Neural progenitor cell (in vitro differentiated cells): ENCODE measurements at places on chromosomes 2 and 18.

GRCh38 chr2:128316777-128317180, 1.9 kb downstream of the HS6ST1 start:
- DNase-seq = no peak

- DNase-seq = no peak
Measured at GRCh38 chr2:85712849-85713612, 18.9 kb downstream of the GNLY start.

GRCh38 chr18:36129300-36130038, at the start of the genes ELP2 and SLC39A6:
Gene ELP2 (plus strand): TSS chr18:36129899. CDS start chr18:36129934, 35 bp downstream.
Gene SLC39A6 (minus strand): TSS chr18:36129340. CDS start chr18:36127007, 2,333 bp downstream.
- peak; percentile 98 for DNase-seq

DNA sequence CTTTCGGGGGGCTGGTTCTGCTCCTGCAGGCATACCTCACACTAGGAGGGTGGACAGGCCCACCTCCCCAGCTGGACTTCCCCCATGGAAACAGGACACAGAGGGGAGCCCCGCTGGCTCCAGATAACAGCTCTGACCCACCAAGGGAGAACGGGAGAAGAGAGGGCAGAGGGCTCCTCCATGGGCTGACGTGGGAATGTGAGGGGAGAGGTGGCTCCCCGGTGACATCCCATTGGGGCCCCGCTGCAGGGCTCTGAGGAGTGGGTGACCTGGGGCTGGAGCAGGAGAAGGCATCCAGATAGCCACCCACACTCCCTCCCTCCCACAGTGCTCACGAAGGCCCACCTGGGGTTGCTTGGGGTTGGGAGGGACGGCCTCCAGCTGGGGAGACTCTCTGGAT, 45.9 kb downstream of the FBLN7 start:
- DNase-seq = no peak

DNA sequence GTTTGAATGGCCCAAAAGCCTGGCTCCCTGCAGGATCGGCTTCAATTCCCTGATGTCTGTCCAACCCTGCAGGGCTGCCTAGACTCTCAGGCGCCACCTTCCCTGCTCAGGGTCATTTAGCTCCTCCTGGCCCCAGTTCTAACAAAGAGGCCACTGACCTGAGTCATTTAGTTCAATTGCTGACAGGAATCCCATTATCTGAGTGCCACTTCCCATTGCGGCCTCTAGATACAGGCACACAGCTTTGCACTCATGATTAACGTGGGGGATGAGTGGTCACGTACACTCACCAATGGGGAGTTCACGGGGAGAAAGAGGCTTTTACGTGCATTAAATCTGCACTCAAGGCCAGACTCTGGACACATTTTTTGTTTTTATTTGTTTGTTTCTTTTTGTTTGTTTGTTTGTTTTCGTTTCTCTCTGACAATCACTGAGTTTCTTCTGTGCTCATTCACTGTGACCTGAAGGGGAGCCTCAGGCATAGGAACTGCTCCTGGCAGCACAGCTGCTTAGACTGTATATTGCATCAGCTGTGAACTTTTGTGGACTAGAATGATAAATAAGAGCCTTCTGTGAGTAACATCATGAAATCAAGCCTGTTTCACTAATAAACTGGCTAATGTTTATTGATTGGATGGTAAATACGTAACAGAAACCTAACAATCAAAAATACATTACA, 118.9 kb upstream of the CTNNA2 start:
- DNase-seq = peak; percentile 96

DNA sequence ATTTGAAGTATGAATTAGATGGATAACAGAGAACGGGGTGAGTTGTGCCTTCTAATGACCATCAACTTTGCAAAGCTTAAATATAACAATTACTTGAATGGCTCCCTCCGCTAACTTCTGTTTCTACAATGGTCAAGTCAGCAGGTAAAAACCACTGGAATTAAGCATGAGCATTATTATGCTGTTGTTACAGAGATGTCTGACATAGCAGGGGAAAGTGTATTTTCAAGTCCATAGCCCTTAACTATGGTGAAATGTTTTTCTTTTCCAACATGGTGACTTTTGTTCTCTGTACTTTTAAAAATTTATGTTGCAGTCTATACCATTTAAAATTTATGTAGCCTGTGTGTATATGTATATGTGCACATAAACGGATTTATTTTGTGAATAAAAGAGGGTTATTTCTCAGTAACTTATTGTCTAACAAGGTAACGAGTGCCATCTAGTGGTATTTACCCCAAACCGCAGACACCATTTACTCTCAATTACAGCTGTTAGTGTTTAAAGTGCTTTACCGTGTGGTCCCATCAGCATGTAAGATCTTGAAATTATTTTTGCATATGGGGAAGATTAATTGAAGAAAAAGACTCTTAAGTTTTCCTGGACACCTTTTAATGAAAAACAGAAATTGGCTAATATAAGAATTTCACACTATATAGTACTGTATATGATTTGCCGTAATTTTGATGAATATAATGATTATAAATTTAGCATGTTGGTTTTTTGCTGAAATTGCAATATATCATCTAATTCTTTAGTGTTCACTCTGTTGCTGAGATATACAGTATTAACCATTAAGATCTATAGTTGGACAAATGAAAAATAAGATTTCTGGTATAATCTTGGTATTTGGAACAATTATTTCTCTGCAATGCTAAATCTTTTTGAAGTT, 78.2 kb downstream of the UBE2E3 start:
- peak; percentile 45 for DNase-seq

DNA sequence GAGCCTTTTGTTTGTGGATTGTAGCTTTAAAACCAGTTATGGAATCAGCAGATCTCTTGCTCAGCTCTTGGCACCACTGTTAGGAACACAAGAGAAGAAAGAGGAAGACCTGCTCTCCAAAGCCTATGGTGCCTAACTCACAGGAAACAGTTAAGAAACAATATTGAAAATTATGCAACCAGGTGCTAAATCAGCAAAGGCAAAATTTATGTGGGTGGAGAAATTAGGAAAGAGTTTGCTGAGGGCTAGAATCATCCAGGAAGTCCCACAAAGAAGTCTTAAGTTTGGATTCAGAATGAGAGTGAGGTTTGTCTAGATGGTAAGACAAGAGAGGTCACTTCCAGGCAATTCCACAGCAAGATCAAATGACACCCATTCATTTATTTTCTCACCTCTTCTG, 49.4 kb downstream of the AOX1 start:
- no peak for DNase-seq

GRCh38 chr2:95231723-95232122, 24.4 kb downstream of the ZNF892 start:
- peak; percentile 65 for DNase-seq

GRCh38 chr2:8480915-8481314, 200.9 kb upstream of the ID2 start:
- no peak for DNase-seq

DNA sequence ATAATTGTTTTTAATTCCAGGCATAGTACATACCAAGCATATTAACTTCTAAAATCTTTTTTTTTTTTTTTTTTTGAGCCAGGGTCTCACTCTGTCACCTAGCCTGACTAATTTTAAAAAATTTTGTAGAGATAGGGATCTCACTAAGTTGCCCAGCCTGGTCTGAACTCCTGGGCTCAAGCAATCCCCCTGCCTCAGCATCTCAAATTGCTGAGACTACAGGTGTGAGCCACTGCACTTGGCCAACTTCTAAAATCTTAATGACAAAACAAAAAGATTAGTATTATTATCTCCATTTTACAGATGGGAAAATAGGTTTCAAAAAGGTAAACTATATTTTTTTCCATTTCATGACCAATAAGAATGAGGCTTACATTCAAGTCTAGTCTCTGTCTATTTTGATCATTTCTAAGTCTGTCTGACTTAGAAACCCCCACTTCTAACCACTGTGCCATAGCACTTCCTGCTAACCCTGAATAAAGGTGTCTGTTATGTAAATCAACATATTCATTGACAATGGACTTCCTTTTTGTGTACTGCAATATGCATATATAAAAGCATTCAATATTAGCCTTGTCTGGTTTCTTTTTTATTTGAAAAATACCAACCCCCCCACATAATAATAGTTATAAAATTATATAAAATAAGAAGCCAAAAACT, 28.7 kb upstream of the ZEB2 start:
- DNase-seq = no peak

DNA sequence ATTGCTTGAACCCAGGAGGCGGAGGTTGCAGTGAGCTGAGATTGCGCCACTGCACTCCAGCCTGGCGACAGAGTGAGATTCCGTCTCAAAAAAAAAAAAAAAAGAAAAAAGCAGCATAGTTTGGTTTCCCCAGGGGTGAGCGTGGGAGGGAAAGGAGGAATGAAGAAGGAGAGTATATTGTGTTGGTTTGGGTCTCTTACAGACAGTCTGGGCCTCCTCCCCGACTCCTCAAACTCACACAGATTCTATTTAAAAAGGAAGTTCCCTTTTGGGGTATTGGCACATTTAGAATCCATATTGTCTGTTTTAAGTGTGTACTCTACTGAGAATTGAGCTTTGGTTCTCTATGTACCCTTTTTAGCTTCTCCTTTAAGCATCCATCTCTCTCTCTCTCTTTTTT, 27.4 kb upstream of the SLC20A1 start:
- DNase-seq = no peak

DNA sequence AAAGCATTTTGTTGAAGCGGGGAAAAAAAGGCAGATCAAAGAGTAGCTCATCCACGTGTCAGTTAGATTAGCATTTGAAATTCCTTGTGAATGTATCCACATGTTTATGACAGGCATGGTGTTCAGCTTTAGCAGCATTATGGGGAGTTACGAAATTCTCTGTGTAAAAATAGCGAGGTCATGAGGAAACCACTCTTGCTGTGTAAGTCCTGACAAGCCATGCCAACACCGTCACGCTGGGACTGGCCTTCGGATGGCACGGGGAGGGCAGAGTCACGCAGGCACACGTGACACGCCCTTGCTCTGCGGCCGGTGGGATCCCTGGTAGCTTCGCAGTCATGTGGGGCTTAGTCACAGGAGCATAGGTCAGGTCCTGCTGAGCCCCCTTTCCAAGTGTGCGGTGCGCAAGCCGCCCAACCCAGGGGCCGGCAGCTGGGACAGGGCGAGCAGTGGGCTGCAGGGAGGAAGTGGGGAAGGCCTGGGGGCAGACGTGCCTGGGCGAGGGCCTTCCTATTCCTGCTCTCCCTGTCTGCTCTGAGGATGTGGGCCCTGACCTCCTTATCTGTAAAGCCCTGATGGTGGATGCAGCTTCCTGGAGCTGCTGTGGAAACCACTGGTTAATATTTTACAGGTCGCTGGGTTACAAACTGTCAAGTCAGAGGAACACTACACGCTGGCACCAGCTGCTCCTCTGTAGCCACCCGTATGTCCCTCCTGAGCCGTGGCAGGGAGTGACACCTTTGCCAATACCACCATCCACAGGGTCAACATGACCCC, 18.0 kb downstream of the MBP start:
- DNase-seq = no peak

DNA sequence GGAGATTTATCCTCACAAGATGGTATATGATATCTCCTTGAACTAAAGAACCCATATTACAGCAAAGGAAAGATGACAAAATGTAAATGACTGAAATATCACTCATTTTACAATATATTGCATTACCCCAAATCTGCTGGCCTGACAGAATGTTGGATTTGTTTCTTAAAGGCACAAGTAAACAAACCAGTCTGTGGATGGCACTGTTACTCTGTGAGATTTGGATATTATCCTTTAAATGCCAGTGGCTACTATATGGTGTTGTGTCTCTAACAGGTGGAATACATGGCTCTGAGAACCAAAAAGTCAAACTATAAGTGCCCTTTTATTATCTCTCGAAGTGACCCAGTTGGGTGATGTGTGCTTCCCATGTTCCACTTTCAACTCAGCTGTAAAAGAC, 125.7 kb downstream of the PDE1A start:
- DNase-seq = no peak

- DNase-seq = no peak
Measured at GRCh38 chr2:238397356-238397755, 29.4 kb upstream of the ASB1 start.

DNA sequence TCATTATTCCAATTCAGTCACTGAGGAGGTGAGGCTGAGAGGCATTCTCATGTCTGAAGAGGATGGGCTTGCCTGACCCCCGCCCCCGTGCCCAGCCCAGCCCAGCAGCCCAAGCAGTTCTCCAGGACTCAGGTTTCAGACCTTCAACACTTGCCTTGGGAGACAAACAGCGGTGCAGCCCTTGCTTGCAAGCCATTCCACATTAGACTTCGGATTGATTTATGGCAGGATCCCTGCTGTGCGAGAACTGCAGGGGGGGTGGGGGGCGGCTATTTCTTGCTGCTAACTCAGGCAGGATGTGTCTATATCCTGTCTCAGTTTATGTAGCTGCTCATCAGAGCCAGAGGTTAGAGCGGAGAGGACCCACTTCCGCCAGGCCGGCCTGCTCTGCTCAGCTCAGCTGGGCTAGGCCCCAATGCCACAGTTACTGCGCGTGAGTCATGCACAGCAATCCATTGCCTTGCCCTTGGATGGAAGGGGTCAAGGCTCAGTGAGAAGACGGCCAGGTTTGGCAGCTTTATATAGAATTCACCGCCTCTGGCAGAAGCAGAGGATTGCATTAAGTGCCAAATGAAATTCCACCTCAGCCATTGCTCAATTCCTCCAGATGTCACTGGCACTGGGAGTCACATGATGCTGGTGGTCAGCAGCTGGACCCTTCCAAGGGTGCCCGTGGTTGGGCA, 1.8 kb downstream of the GYPC start:
- peak; percentile 73 for DNase-seq

DNA sequence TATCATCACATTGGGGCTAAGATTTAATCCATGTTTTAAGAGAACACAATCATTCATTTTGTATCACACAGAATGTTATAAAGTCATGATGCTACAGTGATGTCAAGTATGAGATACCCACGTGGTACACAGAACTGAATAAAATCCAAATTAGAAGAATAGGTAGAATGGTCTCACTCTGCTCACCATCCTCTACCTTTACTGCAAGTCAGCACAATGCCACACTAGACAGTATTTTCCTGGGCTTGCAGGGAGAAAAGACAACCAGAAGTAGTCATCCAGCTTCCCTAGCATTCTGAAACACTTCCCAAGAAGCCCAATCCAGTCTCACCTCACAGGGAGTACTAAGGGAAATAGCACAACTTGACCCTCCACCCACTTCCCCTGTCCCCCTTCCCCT, 856.2 kb upstream of the NRXN1 start:
- no peak for DNase-seq

GRCh38 chr18:58898010-58898799, 33.5 kb downstream of the ZNF532 start:
- DNase-seq = no peak

GRCh38 chr2:177783835-177784744, 288.5 kb downstream of the PDE11A start:
- DNase-seq = no peak

GRCh38 chr18:51712821-51713220, 515.3 kb upstream of the MEX3C start:
- DNase-seq = no peak

GRCh38 chr2:217660423-217660822, 342.4 kb downstream of the TNS1 start:
- no peak for DNase-seq

- DNase-seq = no peak
Measured at GRCh38 chr2:238727585-238728329, 120.1 kb upstream of the TWIST2 start.

DNA sequence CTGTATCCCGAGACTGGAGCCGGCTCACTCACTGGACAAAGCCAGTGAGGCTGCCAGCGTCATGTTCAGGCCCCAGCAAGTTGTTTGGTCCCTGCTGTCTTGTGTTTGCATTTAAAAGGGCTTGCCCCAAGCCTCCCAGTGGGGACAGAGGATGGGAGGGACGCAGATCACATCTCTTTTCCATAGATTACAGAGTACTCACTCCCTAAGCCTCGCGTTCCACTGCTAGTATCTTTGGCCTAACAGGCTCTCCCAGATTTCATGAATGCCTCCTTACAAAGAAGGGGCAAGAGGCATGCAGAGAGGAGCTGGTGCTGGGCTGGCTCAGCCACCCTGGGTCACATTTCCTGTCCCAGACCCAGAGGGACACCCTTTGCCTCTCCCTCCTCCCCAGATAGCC, 59.1 kb downstream of the CMPK2 start:
- DNase-seq = peak; percentile 59

- no peak for DNase-seq
Measured at GRCh38 chr2:186946896-186947467, 98.0 kb upstream of the ZSWIM2 start.
